ENCODE measurements at places on chromosomes 12 and 14.
A peak's percentile ranks its signal among the peaks of the same experiment; 100 is the strongest.

GRCh38 chr12:131432532-131433260 is 278.2 kb upstream of the SFSWAP start:
- DNase-seq, result no peak

- no peak for DNase-seq
Measured at GRCh38 chr14:98901511-98902205, 370.3 kb downstream of the BCL11B start.

GRCh38 chr12:87441511-87441910 is 587.7 kb downstream of the C12orf50 start:
- no peak for DNase-seq

- DNase-seq, result no peak
Measured at GRCh38 chr14:51396222-51396815, 156.3 kb downstream of the TMX1 start.

DNA sequence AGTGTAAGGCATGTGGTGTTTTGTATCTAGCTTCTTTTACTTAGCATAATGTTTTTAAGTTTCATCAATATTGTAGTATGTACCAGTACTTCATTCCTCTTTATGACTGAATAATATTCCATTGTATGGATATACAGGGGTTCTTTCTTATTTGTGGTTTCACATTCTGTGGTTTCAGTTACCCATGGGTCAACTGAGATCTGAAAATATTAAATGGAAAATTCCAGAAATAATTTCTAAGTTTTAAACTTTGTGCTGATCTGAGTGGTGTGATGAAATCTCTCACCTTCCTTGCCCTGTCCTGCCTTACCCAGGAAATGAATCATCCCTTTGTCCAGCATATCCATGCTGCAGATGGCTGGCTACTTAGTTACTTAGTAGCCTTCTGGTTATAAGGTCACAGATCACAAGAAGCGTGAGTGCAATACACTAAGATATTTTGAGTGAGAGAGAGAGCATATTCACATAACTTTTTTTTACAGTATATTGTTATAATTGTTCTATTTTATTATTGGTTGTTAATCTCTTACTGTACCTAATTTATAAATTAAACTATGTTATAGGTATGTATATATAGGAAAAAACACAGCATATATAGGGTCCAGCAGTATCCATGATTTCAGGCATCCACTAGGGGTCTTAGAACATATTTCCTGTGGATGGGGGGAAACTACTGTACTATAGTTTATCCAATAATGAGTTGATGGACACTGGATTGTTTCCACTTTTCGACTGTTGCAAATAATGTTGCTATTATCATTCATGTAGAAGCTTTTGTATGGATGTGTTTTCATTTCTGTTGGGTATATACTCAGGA is 59.6 kb upstream of the LRTM2 start:
- DNase-seq, result no peak

DNA sequence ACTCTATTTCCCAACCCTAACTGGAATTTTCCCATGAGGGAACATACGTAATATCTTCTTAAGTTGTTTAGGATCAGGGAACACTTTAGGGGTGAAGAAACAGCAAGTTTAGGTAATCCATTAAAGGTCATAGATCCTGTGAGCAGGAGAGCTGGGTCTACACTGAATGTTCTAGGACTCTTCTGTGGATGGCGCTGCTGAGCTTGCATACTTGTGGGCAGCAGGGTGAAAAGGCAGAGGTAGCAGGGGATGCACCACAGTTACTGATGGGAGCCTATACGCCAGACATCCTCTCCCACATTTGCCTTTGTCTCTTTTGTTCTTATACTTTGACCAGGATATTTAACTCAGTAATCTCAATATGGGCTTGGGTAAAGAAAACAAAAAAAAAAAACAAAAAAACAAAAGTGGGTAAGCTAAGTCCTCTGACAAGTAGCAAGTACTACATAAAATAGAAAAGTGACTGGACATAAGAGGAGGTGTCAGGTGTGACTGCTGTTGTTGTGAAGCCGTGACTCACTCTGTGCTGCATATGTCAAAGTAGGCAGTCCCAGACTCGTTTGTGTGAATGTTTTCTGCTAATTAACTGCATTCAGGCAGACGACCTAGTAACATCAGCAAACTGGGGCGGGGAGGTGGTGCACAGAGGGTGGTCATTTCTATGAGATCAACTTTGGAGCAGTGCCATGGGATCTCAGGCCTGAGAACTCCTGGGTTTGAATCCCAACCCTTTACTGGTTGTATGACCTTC is 31.6 kb downstream of the NEUROD4 start:
- DNase-seq, result no peak

- DNase-seq, result no peak
Measured at GRCh38 chr12:90393089-90393488, 561.9 kb downstream of the CCER1 start.

GRCh38 chr14:52755607-52756316 is 25.8 kb downstream of the STYX start:
- no peak for DNase-seq

DNA sequence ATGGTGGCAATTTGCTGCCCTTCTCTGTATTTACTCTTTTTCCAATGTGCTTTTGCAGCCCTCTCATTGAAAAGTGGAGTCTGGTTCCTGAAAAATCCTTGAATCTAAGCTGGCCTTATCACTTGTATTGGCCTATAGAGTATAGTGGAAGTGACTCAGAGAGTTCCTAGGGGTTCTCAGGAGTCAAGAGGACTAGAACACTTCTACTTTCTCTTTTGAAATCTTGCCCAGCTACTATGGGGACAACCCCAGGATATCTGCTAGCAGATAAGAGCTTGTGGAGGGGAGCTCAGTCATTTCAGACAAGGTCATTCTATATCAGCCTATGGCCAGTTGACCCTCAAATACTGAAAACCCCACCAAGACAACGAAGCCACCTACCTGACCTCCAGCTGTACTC is 26.7 kb upstream of the WSCD2 start:
- DNase-seq, result peak; percentile 25

DNA sequence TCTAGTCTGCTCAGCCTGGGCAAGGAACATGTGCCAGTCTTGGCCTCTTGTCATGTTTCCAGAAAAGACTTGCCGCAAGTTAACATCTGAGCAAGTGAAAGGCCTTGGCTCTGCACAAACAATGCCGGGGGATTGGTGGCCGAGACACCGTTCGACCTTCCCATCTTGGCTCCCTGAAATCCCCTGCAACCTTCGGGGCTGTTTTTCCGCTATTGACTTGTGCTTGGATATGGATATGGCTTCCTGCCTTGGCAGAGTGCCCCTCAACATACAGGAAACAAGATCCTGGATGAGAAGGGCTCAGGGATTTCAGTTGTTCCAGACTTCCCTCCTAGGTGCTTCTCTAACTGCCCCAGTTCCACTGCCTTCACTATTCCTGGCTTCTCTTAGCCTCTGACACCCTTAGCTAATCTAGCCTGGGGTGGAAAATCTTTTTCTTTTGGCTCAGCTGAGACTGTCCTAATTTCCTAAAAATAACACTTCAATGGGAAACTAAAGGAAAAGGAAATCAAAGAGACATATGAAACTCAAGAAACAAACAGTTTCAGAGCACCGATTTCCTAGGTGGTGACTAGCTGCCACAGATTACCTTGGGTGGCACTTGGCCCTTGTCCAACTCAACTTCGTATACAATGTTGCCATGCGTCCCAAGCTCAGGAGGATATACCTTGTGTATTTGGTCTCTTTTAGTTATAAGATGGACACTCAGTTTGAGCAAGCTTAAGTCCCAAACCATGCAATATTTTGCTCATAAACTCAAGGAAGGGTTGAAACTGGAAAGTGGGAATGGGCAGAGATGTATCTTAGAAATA is 33.9 kb downstream of the RDH12 start:
- no peak for DNase-seq

- DNase-seq, result no peak
Measured at GRCh38 chr12:91249054-91249453, 66.4 kb upstream of the DCN start.

- DNase-seq, result no peak
Measured at GRCh38 chr12:4116251-4117111, 157.1 kb upstream of the CCND2 start.

- peak; percentile 42 for DNase-seq
Measured at GRCh38 chr12:59182191-59182590, 261.9 kb upstream of the LRIG3 start.

DNA sequence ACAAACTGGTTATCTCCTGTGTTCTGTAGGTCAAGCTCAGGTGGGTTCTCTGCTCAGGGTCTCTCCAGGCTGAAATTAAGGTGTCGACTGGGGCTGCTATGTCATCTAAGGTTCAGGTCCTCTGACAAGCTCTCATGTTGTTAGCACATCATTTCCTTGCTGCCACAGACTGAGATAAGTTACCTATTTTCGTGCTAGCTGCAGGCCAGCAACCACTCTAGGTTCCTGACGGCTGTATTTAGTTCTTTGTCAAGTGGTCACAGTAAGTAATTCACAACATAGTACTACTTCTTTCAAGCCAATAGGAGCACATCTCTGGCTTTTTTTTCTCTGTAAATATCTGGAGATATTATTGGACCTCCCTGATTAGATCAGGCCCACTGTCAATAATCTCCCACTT is 169.3 kb upstream of the CAND1 start:
- no peak for DNase-seq

DNA sequence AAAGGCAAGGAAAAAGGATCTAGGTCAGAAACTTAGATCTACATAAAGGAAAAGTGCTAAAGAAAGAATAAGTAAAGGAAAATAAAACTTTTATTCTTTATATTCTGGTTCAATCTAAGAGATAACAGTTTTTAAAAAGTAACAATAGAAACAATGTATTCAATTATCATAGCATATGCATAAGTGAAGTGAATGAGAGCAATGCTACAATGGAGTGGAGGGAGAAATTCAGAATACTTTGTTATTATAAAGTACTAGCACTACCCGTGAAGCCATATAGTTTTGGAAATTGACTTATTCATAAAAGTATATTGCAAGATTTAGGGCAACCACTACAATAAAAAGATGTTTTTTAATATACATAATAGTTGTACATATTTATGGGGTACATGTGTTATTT is 586.0 kb upstream of the MDGA2 start:
- no peak for DNase-seq

DNA sequence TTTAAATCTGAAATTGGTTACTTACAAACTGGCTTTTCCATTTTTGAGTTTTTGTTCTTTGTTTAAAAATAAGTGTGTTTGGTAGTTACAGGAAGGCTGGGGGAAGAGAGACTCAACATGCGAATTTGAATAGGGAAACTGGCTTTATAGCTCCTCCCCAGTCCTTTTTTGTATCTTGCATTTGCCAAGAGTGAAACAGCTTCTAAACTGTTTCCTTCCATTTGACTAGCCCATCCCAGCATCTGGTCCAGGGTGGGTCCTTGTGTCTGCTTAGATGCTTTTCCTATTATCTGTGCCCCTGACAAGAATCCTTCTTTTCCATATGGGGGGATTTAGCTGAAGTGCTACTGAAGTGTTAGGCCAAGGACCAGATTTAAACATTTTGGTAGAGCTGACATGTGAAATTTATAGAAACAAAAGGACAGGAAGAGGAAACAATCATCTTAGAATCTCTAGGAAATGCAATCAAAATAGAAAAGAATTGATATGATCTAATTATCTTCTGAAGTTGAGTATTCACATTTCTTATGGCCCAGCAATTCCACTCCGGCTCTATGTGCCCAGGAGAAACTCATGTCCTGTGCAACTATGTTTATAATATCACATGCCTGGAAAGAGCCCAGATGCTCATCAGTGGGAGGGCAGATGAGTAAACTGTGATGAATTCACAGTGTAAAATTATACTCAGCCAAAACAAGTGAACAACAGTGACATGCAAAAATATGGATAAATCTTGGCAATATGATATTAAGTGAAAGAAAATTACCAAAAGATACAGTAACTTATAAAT is 7.4 kb downstream of the SMOC1 start:
- no peak for DNase-seq

- no peak for DNase-seq
Measured at GRCh38 chr14:40093800-40094199, 661.6 kb upstream of the FBXO33 start.

DNA sequence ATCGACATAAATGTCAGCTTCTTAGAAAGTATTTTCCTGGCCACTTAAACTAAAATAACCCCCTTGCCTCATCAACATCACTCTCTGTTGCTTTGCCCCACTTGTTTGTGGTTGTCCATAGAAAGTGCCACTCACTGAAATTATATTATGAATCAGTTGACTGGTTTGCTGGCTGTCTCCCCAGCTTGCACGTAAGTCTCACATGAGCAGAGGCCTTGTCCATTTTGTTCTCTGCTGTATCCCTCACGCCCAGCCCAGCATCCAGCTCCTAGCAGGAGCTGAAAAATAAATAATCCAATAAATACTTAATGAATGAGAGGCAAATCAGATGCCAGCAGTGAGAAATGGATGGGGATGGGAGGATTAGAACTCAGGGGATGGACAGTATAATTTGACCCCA is 159.3 kb downstream of the KSR2 start:
- DNase-seq, result no peak

DNA sequence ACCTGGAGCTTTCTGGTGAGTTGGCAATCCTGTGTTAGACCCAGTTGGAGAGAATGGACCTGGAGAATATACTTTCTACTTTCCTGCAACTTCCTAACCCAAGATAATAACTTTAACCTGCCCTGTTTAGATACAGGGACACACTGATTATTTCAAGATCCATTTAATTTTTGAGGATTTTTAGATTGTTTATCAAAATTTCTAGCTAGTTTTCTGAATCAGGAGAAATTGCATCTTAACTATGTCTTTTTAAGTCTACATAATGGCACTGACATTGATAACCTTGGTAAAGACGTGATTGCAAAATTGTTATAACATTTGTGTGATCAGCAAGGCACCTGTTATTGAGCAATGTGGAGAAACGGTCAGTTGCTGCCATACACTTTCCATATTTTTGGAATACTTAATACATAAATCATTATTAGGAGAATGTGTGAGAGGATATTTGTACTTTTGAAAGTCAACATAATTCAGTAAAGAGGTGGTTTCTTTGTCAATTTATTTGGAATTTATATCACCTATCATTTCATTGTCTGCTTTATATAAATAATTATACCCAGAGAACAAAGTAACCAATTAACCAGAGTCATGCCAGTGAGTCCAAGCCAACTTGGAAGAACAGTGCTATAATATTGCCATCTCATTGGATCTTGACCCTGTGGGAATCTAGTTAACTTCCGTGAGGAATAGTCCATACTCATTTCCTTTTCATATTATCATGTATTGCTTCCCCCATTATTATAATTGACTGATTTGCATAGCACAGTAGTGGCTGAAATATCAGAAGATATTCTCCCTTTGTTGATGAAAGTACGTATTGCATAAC is 28.4 kb downstream of the NFYB start:
- DNase-seq, result peak; percentile 41

GRCh38 chr14:23631702-23632460 is 4.3 kb upstream of the DHRS2 start:
- DNase-seq, result peak; percentile 40

DNA sequence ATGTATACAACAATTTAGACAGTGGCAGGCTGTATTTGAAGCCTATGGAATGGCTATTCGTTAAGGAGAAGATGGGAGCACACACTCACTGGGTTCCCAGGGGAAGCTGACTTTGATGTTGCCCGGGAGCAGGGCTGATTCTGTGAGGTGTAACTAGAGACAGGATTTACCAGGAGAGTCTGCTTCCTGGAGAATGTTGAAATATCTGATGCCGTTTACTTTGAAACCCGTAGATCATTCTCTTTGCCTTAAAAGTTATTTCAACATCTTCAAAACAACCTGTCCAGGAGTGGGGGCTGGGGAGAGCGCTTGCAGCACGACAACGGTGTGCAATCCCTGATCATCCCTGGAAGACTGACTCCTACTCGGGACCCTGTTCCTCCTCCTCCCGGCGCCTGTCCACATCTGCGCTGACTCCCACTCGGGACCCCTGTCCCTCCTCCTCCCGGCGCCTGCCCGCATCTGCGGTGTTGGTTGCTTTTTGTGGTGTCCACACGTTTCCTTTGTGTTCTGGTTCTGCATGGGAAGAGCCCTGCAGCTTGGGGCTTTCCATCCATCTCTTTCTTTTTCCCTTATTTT is 72.6 kb downstream of the AACS start:
- no peak for DNase-seq

GRCh38 chr12:92094751-92095161 is 50.9 kb downstream of the BTG1 start:
- DNase-seq, result no peak

Measured in inflammatory macrophage treated with lipopolysaccharide for 1 hour (primary cell).